ENCODE measurements at places on chromosomes 2 and 18. TPM values are rescaled to one million over a fixed set of nuclear protein-coding genes. Genes with fewer than 3 reads are reported as not detected.

The PCARE gene
- total RNA-seq = not detected

The RTP5 gene
- total RNA-seq = not detected

The CCDC142 gene
- 17.8 TPM for total RNA-seq

The TRPM8 gene
- 0.03 TPM for total RNA-seq

The RAMP1 gene
- 10.5 TPM for total RNA-seq

The FLACC1 gene
- 8.0 TPM for total RNA-seq

The C2orf66 gene
- total RNA-seq = not detected

The SP5 gene
- total RNA-seq = 5.2 TPM

The CNTNAP5 gene
- 0.03 TPM for total RNA-seq

The PAX8 gene
- 0.28 TPM for total RNA-seq

The TCF23 gene
- not detected for total RNA-seq

The C2orf80 gene
- 0.25 TPM for total RNA-seq

The CDCA7 gene
- total RNA-seq = 17.7 TPM

The KCNE4 gene
- total RNA-seq = 1.2 TPM

The ATP6V1C2 gene
- total RNA-seq = 0.55 TPM

The CPO gene
- not detected for total RNA-seq

The SDC1 gene
- 232 TPM for total RNA-seq

The TUBA3D gene
- not detected for total RNA-seq

All from lung (tissue), 17 donors.